ENCODE measurements at places on chromosomes 1 and 21. TPM values are rescaled to one million over a fixed set of nuclear protein-coding genes. Genes with fewer than 3 reads are reported as not detected.

DNA sequence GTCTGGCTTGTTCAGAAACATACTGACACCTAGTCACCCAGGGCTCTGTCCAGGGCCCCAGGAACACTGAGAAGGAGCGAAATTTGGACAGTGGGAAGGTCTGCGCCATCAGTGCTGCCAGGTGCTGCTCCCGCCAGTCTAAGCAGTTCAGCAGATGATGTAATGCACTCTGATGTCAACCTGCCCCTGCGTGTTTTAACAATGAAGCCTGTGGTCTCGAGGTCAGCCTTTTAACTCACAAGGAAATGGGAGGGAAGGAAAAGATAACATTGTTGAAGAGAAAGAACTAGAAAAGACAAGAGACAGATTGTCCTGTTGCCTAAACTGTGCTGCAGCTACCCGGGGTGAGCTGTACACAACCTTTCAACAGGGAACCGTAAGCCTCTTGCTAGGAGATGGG, 126.6 kb upstream of the IFFO2 start:
- peak; percentile 25 for DNase-seq

GRCh38 chr1:156814571-156815260, 1.9 kb downstream of the SH2D2A start:
- no peak for DNase-seq

- no peak for DNase-seq
Observed at GRCh38 chr21:24259241-24259640, 1348.0 kb downstream of the MRPL39 start.

DNA sequence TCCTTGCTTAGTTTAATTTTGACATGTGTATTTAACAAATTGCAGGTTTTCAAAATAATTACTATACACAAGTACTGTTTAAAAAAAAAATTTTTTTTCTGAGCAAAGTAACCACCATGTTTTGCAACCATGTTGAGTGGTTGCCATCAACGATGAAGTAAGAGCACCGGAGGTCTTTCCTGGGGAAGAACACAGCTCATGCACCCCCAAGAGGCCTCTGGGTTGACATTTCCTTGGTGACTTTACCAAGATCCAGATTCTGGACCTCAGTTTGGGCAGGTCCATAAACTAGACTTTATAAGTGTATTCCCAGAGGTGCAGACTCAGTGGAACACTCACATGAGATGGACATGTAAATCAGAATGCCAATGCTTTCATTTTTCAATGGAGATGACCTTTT, 36.8 kb upstream of the RALGPS2 start:
- no peak for DNase-seq

DNA sequence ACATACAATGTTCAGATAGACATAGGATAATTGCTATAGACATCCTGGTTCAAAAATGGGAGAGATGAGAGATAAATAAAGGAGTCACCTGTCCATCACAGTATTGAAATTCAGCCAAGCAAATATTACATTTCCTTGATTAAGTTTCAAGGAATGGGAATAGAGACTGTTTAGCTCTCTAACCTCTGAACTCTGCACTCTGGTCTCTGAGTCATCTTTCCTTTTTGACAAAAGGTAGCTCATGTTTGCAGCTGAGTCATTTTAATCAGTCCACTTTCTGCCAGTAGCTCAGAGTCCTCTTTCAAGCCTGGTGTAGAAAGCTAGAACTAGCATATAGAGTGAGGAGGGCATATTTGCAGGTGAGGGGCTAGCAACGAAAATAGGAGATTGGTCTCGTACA, 51.4 kb upstream of the GJA8 start:
- no peak for DNase-seq

GRCh38 chr1:184664661-184665060, 90.0 kb downstream of the EDEM3 start:
- DNase-seq, result no peak

GRCh38 chr21:28632755-28633408, 359.8 kb downstream of the LTN1 start:
- DNase-seq, result no peak

GRCh38 chr1:235854347-235854746, 12.4 kb downstream of the LYST start:
- no peak for DNase-seq

- DNase-seq, result no peak
Observed at GRCh38 chr21:16137106-16137505, 407.3 kb downstream of the USP25 start.

GRCh38 chr1:198153103-198153502, 3.7 kb upstream of the NEK7 start:
- peak; percentile 74 for DNase-seq

DNA sequence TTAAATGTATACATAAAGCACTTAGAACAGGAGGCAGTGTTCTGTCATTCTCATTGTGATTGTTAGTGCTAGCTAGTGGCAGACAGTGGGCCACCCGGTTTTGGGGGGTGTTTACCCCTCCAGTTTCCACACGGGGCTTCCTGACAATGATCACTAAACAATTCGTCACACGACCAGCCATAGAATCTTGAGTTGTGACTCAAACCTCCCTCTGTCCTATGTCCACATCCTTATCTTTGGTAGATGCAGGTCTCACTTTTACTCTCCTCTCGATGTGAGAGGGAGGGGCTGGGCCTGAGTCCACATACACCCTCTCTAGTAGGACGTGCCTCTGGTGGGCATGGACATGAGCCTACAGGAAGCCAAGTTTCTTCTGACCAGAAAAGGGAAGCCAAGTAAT, 92.6 kb upstream of the SSX2IP start:
- no peak for DNase-seq

- DNase-seq, result no peak
Observed at GRCh38 chr1:22457345-22457744, 5.7 kb downstream of the ZBTB40 start.

GRCh38 chr1:220335668-220336067, 63.4 kb upstream of the RAB3GAP2 start:
- no peak for DNase-seq

Gene KRTCAP2
- 146 TPM for total RNA-seq

Gene LCE2A
- total RNA-seq, result not detected

Gene ADCY10
- total RNA-seq, result 0.28 TPM

Gene TTC22
- total RNA-seq, result not detected

Gene GPR153
- total RNA-seq, result 9.3 TPM

Gene LMOD1
- total RNA-seq, result 440 TPM

Gene PGM1
- total RNA-seq, result 48.5 TPM

Gene PAQR7
- 5.9 TPM for total RNA-seq

Gene ZBED6
- total RNA-seq, result 27.0 TPM

Gene BTBD8
- total RNA-seq, result 2.5 TPM

All from posterior vena cava (tissue), 2 donors.